Neural progenitor cell (in vitro differentiated cells): ENCODE measurements at places on chromosomes 2 and 18. TPM values are rescaled to one million over a fixed set of nuclear protein-coding genes. Genes with fewer than 3 reads are reported as not detected.

The NEU2 gene
- not detected in 2 replicates for total RNA-seq

The SCN2A gene
- total RNA-seq = 0.30 and 0.34 TPM in 2 replicates

The CCDC102B gene
- 14.1 and 26.2 TPM in 2 replicates for total RNA-seq

The INO80D gene
- total RNA-seq = 8.1 and 11.3 TPM in 2 replicates

The TPO gene
- total RNA-seq = not detected in 2 replicates

The NT5DC4 gene
- total RNA-seq = not detected in 2 replicates

The EVA1A gene
- 2.8 and 3.6 TPM in 2 replicates for total RNA-seq

The DTNA gene
- 10.0 and 15.0 TPM in 2 replicates for total RNA-seq

The SIX3 gene
- 14.5 and 28.8 TPM in 2 replicates for total RNA-seq

The PJVK gene
- 3.0 and 4.4 TPM in 2 replicates for total RNA-seq

The SNORC gene
- 2.6 TPM in 1 of 2 replicates, not detected in the other for total RNA-seq

The CYS1 gene
- total RNA-seq = 0.56 TPM in 1 of 2 replicates, not detected in the other
